ENCODE measurements at places on chromosomes 4 and X.
A peak's percentile ranks its signal among the peaks of the same experiment; 100 is the strongest.

GRCh38 chr4:10106421-10107039 lies 10.1 kb downstream of the WDR1 start:
- DNase-seq, result peak; percentile 58

GRCh38 chrX:71606536-71607216 lies 11.6 kb downstream of the CXCR3 start:
- peak; percentile 59 for DNase-seq

- no peak for DNase-seq
Measured at GRCh38 chr4:78569306-78569821, 17.8 kb downstream of the ANXA3 start.

- DNase-seq, result no peak
Measured at GRCh38 chrX:134246282-134246681, 9.3 kb downstream of the CCDC160 start.

GRCh38 chr4:137558951-137559350 lies 26.7 kb upstream of the PCDH18 start:
- no peak for DNase-seq

GRCh38 chrX:136453771-136454170 lies 34.0 kb upstream of the BRS3 start:
- no peak for DNase-seq

- DNase-seq, result no peak
Measured at GRCh38 chr4:16659079-16659478, 239.4 kb downstream of the LDB2 start.

GRCh38 chr4:504076-504475 lies 5.1 kb downstream of the PIGG start:
- DNase-seq, result no peak

GRCh38 chr4:186727977-186728519 lies 4.4 kb upstream of the FAT1 start:
- no peak for DNase-seq

- DNase-seq, result no peak
Measured at GRCh38 chrX:47224896-47225290, 6.4 kb downstream of the CDK16 start.

GRCh38 chr4:24979554-24979953 lies 51.2 kb downstream of the LGI2 start:
- DNase-seq, result peak; percentile 38

- no peak for DNase-seq
Measured at GRCh38 chrX:8864161-8864560, 63.0 kb upstream of the FAM9A start.

GRCh38 chr4:175143116-175143515 lies 225.0 kb downstream of the ADAM29 start:
- no peak for DNase-seq

GRCh38 chr4:78953769-78954666 lies 14.8 kb upstream of the PAQR3 start:
- no peak for DNase-seq

- DNase-seq, result no peak
Measured at GRCh38 chr4:21811565-21811964, 137.0 kb downstream of the KCNIP4 start.

DNA sequence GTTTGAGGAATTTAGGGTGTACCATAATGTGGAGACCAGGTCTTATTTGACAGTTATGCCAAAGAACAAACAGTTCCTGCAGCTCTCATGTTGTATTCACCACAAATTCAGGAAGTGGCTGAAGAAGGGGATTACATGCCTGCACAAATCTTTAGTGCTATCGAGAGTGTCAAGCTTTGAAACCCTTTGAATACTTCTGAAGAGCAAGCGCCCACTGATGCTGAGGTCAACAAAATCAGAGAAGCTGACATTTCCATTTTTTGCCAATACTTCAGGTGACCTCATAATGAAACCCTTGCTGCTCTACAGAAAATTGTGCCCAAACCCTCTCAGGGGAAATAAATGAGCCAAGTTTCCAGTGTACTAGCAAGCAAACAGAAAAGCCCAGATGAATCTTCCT lies 28.4 kb downstream of the PAK3 start:
- DNase-seq, result no peak

- no peak for DNase-seq
Measured at GRCh38 chr4:46950826-46951225, 41.8 kb upstream of the COX7B2 start.

GRCh38 chr4:88938138-88938537 lies 118.8 kb downstream of the FAM13A start:
- DNase-seq, result no peak

DNA sequence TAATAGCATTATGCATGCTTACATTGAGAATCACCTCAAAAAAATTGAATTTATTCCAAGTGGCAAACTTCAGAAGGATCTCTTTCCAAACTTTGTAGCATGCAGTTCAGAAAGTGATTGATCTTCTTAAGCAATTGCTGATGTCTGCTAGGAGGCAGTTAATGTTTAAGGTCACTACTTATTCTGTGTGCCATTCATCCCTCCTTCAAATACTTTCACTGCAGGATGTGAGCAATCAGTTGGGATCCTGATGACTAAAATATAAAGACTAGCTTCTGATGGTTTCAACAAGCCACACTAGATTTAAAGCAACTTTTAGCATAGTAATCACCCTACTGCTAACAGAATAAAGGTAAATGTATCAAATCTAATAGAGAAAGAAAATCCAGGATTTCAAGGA lies 414.1 kb downstream of the ADGRL3 start:
- DNase-seq, result no peak

DNA sequence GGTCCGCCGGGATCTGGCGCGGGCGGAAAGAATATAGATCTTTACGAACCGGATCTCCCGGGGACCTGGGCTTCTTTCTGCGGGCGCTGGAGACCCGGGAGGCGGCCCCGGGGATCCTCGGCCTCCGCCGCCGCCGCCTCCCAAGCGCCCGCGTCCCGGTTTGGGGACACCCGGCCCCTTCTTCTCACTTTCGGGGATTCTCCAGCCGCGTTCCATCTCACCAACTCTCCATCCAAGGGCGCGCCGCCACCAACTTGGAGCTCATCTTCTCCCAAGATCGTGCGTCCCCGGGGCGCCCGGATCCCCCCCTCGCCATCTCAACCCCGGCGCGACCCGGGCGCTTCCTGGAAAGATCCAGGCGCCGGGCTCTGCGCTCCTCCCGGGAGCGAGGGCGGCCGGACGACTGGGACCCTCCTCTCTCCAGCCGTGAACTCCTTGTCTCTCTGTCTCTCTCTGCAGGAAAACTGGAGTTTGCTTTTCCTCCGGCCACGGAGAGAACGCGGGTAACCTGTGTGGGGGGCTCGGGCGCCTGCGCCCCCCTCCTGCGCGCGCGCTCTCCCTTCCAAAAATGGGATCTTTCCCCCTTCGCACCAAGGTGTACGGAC lies 482 bp upstream of the SHOX start:
- no peak for DNase-seq

- peak; percentile 29 for DNase-seq
Measured at GRCh38 chrX:153885968-153886903, at the start of gene L1CAM. Gene L1CAM, minus strand, starts transcription at chrX:153886173. Its CDS starts 10,337 bp downstream, at chrX:153875836.

DNA sequence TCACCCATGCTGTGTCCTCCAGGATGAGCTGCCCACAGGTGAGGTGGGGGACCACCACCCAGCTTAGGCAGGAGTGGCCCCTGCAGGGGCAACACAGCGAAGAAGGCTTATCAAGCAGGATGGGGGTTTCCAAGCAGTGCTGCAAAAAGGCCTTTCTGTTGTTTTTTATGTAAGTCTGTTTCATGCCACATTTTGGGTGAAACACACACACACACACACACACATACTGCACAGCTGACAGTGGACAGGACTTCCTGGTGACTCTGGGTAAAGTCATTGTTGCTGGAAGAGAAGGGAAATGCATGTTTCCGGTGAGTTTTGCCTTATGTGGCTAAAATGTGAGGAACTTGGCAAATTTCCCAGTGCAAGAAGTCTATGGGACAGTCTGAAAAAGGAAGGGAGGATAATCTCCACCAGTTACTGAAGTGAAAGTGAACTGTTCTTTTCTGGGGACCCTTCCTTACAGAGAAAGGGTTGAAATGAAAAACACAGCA lies 119.2 kb downstream of the IRF2 start:
- peak; percentile 50 for DNase-seq
